Spinal cord (tissue), 10 donors: ENCODE measurements at places on chromosomes 2 and 18.

DNA sequence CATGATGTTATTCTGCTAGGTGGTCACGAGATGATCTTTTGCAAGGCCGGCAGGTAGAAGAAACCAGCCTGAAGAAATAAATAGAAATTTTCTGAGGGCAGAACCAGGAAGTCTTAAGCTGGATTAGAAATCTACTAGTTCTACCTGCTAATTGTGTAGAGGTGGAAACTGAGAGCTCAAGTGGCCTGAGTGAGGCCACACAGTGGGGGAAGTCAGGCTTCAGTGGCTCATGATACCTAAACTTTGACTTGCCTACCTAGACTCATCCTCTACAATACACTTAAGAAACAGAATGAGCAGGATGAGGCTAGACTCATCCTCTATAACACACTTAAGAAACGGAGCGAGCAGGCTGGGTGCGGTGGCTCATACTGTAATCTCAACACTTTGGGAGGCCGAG is 134.9 kb upstream of the NDUFV2 start:
- no peak for DNase-seq

DNA sequence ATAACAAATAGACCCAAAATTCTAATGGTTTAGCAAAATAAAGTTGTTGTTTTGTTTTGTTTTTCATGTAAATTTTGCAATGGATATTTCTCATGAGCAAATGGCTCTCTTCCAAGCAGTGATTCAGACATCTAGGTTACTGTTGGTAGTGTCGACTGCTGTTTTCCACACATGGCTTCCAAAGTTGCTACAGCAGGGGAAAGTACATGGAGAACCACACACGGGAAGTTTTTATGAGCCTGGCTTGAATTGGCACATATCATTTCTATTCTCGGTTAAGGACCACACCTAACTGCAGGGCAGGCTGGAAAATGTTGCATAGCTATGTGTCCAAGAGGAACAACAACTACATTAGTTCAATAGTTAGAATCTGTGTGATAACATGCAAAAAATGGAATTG is 262.1 kb downstream of the GALNT13 start:
- no peak for DNase-seq

- DNase-seq = no peak
These were observed 13.2 kb downstream of the TXNDC2 start for GRCh38 chr18:9898792-9899549.

- no peak for DNase-seq
These were observed 60.6 kb upstream of the SMAD7 start for GRCh38 chr18:49011291-49011746.

GRCh38 chr2:218892693-218893348 is 12.2 kb downstream of the WNT10A start:
- DNase-seq = no peak
